ENCODE measurements at places on chromosomes 2 and 18.

DNA sequence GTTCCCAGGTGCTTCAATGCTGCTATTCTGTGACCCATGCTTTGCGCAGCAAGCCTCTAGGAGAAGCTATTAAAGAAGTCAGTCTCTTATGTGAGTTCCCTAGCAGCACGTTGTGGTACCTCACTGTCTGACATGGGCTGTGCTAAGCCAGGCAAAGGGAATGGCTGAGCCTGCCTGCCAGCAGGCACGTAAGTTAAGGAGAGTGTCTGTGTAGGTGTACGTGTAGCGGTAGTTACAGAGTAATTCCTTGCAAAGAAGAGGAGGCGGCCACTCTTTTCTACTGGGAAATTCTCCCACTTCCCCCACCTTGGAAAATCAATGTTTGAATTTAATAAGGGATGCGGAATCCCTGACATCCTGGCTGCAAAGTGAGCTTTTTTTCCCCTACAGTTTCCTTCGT lies 123.5 kb upstream of the LYPD1 start:
- DNase-seq = no peak

- DNase-seq = no peak
Observed at GRCh38 chr2:130389783-130390182, 33.9 kb downstream of the PTPN18 start.

- DNase-seq = no peak
Observed at GRCh38 chr18:48767090-48767690, 183.6 kb downstream of the SMAD7 start.

GRCh38 chr2:164843346-164843911 lies 1.8 kb upstream of the COBLL1 start:
- no peak for DNase-seq

- DNase-seq = no peak
Observed at GRCh38 chr2:173943738-173944137, 21.4 kb downstream of the SP3 start.

GRCh38 chr2:173990245-173990644 lies 25.1 kb upstream of the SP3 start:
- DNase-seq = no peak

- DNase-seq = no peak
Observed at GRCh38 chr2:206190689-206191088, 31.0 kb downstream of the EEF1B2 start.

DNA sequence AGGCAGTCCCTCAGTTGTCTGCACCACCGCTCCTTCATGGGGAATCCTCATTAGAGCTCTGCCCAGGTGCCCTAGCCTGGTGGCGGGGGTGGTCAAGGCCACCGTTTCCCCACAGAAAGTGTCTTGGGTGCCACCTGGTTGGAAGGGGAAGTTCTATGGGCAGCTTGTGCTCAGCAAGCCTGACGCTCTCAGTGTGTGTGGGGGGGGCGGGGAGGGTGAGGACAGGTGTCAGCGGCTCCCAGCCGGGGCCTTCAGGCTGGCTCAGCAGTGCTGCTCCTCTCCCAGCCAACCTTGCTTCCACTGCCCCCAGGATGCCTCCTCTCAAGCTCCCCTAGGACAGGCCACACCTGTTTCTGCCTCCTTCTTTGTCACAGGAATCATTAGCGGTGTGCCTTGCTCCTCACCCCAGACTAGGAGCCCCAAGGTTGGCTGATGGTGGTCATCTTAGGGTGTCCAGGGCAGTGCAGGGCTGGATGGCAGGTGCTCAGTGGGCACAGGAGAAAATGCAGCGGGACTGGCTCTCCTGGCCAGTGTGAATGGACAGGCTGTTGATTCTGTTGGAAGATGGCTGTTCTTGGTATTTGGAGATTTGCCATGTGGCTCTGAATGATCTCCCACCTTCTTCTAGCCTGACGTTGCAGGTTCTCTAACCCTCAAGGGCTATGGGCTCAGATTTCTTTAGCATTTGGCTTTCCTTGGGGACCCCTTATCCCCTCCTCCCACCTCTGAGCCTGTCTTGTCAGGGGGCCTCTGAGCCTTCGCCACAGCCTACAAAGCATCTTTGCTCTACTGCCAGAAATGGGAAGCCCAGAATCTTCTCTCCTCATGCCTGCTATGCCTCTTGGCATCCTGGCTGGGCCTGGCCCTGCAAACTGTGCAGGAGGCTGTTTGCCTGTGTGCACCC lies 185.8 kb upstream of the HS6ST1 start:
- no peak for DNase-seq

DNA sequence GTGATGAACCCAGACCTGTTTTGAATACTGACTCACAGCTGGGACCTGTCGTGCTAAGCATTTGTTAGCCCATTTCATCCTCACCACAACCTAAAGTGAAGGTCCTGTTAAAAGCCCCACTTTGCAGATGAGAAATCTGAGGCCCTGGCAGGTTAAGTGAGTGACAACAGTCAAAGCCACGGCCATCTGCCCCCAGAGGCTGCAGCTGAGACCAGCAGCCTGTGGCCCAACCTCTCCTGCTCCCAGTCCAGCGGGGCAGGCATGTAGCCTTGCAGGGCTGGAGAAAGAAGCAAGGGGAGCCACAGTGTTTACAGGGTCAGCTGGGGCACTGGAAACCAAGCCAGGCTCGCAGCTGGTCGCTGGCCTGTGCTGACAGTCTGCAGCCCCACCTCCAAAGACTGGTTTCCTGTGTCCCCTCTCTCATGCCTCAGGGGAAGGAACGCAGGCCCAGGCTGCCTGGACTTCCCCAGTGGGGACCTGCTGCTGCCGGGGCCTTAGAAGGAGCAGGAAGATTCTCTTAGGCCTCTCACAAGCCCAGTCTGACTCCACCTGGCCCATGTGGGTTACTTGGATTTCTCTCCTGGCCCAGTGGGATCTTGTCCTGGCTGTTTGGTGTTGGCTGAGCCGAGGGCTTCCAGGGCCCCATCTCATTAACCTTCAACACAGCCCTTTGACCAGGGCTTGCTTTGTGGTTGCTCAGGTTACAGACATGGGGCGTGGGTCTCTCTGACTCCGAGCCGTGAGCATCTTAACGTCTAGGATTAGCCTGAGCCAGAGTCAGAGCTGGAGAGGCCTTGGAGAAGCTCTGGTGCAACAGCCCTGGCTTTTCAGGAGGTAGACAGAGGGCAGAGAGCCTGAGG lies 1.7 kb downstream of the INPP5D start:
- DNase-seq = no peak

- DNase-seq = no peak
Observed at GRCh38 chr2:23624915-23625314, 239.9 kb downstream of the KLHL29 start.

GRCh38 chr18:44782617-44783016 lies 101.9 kb downstream of the SETBP1 start:
- DNase-seq = no peak

DNA sequence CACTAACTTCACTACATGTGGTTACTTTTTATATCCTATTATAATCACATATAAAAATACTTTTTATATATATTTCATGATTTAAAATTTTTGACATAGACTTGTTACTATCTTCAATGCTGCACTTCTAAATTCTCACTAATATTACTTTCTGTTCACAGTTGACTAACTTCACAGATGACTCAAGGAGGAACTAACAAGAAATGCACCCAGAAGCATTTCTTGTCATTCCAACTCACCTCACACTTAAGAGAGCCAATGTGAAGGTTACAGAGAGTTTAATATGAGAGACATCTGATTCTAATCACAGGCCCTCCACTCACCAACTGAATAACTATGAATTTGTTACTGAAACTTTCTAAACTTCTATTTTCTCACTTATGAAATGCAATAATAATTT lies 399.8 kb upstream of the SLC8A1 start:
- no peak for DNase-seq

- no peak for DNase-seq
Observed at GRCh38 chr18:3596637-3597384, 146.8 kb downstream of the TGIF1 start.

- no peak for DNase-seq
Observed at GRCh38 chr2:177721818-177722567, 329.4 kb downstream of the AGPS start.

DNA sequence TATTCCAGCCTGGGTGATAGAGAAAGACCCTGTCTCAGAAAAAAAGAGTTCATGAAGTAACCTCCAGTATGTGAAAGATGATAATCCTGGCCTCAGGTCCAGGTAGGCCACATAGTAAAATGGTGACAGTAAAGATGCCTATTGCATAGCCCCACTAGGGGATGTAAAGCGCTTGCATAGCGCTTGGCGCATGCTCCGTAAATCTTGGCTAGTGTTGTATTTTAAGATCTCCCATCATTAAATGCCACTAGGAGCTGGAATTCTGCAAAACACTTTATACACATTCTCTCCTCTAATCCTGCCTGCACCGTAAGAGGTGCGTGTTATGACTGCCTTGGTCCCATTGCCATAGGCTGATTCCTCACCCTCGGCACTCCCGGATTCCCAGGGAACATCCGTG lies 153.6 kb downstream of the TFCP2L1 start:
- DNase-seq = no peak

DNA sequence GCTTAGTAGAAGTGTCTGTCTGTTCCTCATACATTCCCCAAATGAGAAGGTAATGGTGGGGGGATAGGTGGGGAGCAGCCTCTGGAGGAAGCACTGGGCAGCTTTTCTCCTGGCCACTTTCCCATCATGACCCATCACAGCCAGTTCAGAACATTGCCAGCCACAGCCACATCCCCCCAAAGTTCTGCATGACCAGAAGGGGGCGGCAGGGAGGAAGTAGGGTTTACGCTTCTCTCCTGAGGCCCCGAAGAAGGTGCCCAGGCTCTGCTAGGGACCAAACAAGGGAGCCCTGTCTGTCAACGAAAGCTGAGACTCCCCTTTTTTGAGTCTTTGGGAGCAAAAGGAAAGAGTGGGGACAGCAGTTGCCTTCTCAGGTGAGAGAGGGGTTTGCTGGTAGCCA lies 7.7 kb downstream of the IGFBP5 start:
- DNase-seq = no peak

DNA sequence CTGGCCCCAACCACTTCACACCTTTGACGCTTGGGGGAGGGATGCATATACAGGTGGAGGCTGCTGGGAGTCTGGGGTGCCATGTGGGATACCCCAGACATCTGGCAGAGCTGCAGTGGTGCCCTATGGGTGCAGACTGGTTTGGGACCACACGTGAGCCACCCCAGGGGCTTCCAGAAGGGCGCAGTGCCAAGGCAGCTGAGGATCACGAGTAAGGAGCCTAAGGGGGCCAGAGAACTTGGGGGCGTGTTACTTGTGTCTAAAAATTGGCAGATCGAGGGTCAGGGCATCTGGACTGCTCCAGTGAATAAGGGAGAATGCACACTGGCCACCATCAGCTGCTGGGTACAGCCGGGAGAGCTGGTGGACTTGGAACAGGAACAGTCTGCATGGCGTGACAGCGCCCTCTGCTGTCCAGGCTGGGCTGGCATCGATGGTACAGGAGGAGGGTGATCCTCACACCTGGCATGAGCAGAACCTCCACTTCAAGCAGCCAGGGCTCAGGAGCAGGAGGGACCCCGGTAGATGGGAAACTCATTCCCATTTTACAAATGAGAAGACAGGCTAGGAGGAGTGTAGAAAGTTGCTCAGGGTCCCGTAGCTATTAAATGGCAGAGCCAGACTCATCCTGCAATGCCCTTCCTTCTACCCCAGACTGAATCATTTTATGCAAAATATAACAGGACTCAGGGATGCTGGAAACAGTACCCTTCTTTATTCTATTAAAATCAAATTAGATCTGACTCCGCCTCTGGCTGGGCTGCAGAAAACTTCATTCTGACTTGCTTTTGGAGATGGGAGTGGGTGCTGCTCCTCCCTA lies 60.4 kb downstream of the ATOH8 start:
- no peak for DNase-seq

DNA sequence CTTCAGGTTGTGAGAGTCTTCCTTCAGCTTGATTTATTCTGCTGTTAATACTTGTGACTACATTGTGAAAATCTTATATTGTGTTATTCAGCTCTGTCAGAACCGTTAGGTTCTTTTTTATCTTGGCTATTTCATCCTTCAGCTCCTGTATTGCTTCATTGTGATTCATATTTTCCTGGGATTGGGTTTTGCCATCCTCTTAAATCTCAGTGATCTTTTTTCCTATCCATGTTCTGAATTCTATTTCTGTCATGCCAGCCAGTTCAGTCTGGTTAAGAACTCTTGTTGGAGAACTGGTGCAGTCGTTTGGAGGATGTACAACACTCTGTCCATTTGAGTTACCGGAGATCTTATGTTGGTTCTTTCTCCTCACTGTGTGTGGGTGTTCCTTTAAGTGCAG lies 19.1 kb downstream of the MSTN start:
- DNase-seq = no peak

- no peak for DNase-seq
Observed at GRCh38 chr2:45220227-45220626, 211.0 kb upstream of the SIX2 start.

DNA sequence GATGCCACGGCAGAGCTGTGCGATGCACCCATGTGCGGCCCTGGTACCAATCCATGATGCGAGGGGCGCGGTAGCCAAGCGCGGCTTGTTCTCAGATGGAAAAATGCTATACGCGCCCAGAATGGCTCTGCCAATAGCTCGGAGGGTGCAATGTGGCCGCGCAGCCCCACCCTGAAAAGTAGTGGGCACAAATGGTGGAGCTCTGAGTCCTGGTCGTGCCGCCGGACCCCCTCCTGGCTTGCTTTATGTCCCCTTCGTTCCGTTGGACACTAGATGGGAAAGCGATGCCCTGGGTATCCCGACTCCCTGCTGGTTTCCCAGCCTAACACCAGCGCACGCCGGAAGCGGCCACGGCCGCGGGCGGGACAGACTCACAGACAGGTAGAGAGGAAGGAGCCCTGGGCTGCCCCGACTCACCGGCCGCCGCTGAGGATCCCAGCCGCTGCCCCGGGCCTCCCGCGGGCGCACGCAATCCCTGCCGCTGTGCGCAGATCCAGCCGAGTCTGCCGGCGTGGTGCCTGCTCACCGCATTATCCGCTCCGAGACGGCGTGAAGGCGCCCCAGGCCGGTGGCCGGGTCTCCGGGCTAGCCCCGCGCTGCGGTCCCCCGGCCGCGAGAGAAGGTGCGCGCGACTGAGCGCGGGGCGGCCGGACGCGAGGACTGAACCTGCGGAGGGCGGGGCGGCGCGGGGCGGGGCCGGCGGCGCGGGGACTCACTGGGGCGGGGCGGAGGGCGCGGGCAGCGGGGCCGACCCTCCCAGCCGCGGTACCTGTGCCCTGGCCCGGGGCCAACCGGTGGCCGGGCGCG lies at the start of gene CDC42EP3:
CDC42EP3 (minus strand) TSS at position 634 of the 807 bp plus-strand sequence. CDS start 25,055 bp downstream, outside the sequence.
- no peak for DNase-seq
